ENCODE measurements at places on chromosomes 11 and 22.
A peak's percentile ranks its signal among the peaks of the same experiment; 100 is the strongest.

GRCh38 chr11:99519095-99519494 lies 498.3 kb downstream of the CNTN5 start:
- no peak for DNase-seq

DNA sequence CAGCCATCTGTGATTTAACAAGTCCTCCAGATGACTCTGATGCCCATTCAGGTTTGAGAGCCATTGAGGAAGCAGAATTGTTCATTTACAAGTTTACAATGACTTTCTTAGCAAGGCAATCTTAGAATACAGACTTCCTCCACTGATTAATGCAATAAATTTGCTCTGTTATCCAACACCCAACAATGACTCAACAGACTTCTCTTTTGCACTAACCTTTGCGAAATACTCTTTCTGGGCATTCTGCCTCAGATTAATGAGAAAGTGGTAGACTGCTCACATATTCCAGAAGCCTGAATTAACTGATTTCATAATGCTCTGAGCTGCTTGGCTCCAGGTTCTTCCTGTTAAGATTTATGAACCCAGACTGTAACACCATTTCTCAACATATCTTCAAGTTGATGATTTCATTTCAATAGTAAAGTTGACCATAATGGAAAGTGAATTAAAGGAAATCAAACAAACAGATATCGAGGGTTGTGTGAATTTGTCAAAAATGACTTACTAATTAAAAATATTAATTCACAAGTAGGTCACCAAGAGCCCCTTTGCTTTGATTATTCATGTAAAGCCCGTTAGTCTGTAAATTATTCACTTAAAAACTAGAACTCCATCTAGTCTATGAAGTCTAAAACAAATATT lies 70.5 kb upstream of the BLID start:
- peak; percentile 49 for DNase-seq

DNA sequence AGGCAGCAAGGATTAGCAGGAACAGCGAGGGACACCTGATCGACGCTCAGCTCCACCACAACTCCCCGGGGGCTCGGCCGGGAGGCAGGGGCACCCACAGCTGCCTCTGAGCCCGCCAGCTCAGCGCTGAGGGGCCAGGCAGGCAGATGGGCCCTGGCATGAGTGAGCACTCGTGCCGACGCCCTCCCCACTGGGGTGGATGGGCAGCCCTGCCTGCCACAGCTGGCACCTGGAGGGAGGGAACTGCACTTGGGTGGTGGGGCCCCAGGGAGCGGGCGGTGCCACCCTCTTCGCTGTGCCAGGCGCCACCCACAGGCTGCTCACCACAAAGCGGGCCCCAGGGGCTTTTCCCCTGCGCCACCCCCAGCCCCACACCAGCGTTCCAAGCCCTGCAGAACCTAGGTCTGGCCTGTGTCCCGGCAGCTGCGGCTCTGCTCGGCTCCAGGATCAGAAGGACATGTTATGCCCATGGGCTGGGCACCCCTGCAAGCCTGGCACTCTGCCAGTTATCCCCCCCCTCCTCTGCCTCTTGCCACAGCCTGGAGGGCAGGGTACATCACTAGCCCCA lies 28.8 kb downstream of the WNT7B start:
- DNase-seq = no peak

- DNase-seq = no peak
Measured at GRCh38 chr22:49440931-49441330, 386.7 kb downstream of the BRD1 start.

- DNase-seq = peak; percentile 53
Measured at GRCh38 chr11:120801801-120802689, 221.9 kb upstream of the TBCEL start.

- DNase-seq = no peak
Measured at GRCh38 chr11:57324154-57324885, 432 bp downstream of the TNKS1BP1 start.

DNA sequence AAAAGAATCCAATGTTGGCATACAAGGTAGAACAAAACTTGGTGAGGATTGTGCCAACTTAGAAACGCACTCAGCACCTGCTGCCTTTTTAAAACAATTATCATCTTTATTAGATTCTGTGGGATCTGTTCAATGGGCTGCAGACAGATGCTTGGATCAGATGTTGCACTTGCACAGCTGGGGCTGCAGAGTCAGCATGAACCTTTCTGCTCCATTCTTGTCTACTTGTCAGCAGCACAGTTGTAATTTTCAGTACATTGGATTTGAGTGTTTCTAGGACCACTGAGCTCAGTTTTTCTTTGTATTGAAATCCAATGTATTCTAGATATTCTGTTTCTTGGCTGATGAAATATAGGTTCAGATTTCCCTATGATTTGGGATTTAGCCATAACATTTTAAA lies 164.5 kb downstream of the LUZP2 start:
- no peak for DNase-seq

GRCh38 chr22:22397292-22397870 lies 111.2 kb downstream of the ZNF280B start:
- no peak for DNase-seq

DNA sequence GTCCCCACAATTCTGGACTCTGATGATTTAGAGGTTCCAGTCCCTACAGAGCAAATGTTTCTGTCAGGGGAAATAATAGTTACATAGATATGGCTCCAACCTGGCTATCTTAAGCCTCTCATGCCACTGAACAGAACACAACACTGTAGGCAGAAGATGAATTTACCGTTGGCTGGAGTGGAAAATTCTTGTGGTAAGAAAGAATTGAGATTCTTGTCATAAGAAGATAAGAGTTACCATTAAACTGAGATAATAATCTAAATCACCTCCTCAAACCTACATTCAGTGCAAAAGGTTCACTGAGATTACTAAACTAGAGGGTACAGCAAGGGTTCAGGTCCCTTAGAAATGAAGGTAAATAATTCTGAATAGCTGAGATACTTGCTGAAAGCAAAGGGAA lies 10.1 kb upstream of the NAALAD2 start:
- DNase-seq = no peak
